Left colon (tissue), 2 donors: ENCODE measurements at places on chromosomes 5 and 9.
A peak's percentile ranks its signal among the peaks of the same experiment; 100 is the strongest.

DNA sequence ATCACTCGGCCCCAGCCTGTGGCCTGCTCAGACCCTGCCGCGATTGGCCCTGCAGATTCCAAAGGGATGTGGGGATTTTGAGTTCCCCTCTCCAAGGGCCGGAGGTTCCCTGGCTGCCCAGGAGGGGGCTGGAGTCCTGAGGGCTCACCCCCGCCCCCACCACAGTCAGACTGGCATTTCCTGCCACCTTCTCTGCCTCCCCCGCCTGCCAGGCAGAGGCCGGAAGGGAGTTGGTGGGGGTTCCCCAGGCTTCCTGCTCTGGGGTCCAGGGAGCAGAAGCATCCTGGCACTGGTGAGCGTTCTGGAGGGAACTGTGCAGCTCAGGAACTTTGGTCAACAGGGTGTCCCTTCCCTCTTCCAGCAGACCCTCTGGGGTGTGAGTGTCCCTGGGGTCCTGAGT is 70.6 kb downstream of the RXRA start:
- DNase-seq = no peak

GRCh38 chr5:131461742-131462141 is 173.3 kb downstream of the RAPGEF6 start:
- DNase-seq = no peak

DNA sequence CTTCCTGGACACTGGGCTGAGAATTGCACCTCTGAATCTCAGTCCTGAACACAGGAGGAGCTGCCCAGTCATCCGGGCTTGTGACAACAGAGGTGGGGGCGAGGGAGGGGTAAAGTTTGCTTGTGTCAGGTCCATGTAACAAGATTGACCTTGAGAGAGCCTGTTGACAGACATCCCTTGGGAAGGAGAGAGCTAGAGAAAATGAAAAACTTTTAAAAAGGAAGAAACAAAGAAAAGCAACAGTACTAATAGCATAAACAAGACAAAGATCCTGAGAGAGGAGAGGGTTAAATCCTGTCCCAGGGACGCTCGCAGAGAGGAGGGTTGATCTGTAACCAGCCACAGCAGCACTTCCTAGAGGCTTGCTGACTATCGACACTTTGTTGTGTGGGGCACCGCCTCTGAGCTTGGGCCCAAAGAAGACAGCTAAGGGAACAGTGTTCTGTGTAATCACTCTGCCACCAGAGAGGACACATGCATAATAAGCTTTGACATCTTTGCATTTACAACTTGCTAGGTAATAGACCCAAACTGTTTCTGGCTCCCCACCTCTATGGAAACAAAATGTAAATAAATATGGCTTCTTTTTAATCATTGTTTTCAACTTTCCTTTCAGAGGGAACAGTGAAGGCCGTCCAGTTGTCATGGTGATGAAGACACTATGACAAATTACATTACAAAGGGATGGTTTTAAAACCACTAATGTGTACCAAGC is 363.7 kb downstream of the CSNK1G3 start:
- peak; percentile 35 for DNase-seq

DNA sequence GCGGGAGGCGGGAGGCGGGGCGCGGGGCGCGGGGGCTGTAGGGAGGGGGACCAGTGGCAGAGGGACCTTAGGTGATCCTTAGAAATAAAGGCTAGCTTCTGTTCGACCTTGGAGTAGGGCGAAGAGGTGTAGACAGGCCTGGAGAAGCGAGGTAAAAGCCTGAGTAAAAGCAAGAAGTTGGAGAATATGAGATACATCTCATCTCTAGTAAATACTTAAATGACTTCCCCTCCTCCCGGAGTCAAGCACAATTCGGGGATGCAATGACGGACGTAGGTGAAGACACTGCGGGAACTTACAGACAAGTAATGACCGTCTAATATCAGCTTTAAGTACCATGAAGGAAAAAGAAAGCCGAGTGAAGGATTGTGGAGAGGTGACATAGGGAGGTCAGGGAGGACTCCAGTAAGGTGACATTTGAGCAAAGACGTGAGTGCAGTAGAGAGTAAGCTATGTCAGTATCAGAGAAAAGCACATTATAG is 466 bp downstream of the SMC2 start:
- no peak for DNase-seq

- no peak for DNase-seq
These were observed 9.2 kb upstream of the IL31RA start for GRCh38 chr5:55841976-55842375.

DNA sequence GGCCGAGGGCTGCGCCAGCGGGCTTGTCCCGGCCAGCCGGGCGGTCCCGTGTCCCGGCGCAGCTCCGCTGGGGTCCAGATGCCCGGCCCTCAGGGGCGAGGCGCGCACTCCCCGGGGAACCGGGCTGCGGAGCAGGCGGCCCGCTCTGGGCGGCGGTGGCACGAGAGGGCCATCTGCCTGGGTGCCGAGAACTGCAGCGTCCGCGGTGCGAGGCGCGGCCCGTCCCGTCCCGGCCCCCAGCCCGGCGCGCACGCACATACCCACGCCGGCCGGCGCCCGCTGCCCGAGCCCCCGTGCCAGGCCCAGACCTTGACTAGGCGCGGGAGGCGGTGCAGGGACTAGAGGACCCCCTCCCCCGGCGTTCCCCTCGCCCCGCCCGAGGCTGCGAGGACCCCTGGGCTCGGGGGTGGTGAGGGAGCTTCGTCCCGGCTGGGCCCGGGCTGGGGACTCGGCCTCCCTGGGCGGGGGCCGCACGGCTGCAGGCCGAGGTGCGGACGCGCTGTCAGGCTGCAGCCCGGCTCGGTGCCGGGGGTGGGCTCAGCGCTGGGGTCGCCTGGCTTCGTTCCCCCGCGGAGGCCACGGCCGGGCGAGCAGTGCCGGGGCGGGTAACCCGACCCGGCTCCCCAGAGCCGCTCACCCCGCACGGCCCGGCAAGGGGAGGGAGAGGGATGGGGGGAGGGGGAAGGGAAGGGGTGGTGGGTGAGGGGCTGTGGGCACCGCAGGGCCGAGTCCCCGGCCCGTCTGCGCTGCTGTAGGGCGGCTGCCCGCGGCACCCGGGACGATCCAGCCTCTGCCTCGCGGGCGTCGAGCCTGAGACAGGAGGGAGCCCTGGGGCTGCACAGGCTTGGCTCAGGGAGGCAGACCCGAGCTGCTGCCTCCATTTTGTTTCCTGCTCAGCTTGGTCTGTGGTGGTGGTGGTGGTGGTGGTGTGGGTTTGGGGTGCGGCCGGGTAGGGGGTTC is 1.2 kb upstream of the NSD1 start:
- DNase-seq = peak; percentile 29

- DNase-seq = no peak
These were observed 26.8 kb downstream of the FAM81B start for GRCh38 chr5:95417971-95418370.

DNA sequence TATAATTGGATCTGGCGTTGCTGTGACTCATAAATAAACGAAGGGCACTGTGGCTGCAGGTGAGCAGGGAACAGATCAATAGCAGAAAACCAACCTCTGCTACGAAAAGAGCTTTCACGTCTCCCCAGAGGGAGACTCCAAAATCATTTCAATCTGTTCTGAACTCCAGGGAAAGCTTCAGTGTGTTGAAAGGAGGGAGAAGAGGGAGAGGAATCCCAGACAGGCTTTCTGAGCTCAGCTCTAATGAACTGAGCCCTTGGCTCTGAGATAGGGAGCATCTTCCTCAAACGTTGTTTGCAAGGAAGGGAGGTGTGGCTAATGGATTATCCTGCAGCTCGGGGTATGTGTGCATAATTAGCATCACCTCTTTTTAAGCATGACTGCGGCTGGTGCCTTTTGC is 288.0 kb upstream of the IRX4 start:
- no peak for DNase-seq

DNA sequence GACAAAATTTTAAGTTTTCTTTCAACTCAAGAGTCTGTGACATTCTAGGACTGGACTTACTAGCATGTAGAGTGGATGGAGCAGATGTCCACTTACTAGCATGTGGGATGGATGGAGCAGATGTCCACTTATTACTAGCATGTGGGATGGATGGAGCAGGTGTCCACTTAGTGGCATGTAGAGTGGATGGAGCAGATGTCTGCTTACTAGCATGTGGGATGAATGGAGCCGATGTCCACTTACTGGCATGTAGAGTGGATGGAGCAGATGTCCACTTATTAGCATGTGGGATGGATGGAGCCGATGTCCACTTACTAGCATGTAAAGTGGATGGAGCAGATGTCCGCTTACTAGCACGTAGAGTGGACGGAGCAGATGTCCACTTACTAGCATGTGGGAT is 2.4 kb downstream of the SLC36A1 start:
- no peak for DNase-seq

DNA sequence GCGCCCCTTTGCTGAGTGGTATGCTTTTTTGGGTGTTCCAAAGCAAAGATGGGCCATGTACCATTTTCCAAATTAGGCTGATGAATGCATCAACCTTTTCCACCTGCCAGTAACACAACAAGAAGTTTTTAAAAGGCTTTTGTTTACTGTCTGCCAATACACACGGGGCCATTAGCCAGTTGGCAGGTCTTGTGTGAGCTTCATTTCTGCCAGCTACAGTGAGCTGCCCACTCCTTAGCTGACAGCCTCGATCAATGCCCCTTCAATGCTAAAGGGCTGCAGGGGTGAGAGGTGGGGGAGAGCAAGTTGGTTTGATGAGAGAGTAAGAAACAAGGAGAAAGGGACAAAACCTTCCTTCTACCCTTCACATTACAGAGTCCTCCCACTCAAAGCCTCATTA is 128.7 kb downstream of the C5orf15 start:
- no peak for DNase-seq
